Fibroblast of skin of left biceps (primary cell): ENCODE measurements at places on chromosomes 3 and 15.
A peak's percentile ranks its signal among the peaks of the same experiment; 100 is the strongest.

GRCh38 chr15:63476229-63476632 lies 28.2 kb upstream of the USP3 start:
- peak; percentile 91 for DNase-seq

GRCh38 chr15:52445553-52445952 lies 83.1 kb downstream of the MYO5A start:
- DNase-seq: no peak

DNA sequence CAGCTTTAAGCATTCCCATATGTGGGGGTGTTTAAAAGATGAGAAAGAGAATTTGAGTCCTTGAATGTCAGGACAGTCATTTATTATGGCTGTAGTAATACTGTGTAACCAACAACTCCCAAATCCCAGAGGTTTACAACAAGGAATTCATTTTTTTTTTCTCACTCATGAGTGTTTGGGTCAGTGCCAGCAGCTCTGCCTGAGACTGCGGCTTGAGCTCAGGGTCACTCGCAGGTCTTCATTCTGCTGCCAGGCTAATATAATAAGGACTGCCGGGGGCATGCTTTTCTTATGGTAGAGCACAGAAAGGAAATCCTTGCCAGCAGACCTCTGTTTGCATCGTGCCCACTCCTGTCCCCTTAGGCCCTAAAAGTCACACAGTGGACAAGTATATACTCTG lies 277.9 kb upstream of the LMCD1 start:
- peak; percentile 26 for DNase-seq

- no peak for DNase-seq
These were observed 242.1 kb upstream of the TLE3 start for GRCh38 chr15:70339571-70340493.

DNA sequence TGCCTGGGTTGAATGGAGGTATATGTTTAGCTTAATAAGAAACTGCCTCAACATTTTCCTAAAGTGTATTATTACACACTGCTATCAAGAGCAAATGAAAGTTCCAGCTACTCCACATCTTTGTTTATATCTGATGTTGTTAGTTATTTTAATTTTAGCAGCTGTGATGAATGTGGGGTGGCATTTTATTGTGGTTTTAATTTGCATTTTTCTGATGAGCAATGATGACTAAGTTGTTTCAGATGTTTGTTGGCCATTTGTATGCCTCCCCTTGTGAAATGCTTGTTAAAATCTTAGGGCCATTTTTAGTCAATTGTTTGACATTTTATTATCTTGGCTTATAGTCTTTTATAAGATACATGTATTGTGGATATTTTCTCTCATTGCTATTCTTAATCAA lies 260.4 kb upstream of the SLCO3A1 start:
- DNase-seq: peak; percentile 1

GRCh38 chr3:185280572-185281365 lies 26.9 kb upstream of the EHHADH start:
- DNase-seq: peak; percentile 17

DNA sequence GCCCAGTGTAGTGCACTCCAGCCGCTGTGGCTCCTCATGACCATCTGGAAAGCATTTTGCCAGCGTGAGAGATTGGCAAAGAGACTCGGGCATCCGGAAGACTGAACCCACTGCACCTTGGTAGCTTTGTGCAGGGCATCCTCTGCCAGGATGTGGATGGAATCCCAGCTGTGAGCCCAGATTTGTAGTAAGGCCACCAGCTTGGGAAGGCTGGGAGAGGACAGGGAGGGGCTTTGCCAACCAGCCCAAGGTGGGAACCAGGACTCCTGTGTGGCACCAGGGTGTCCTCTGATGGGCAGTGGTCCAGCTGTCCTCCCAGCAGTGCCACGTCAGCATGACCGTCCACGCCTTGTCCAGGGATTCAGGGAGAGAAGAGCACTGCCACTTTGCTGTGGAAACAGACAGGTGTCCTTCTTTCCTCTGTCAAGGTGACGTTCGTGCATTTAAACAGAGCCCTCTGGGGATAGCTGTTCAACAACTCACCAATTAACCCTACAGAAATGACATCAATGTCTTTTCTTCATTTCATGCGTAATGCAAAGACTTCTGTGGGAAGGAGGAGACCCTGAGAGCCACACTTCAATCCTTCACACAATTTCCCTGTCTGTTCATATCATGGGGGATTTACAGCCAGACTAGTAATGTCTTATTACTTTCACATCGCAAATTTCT lies 19.1 kb downstream of the KLF15 start:
- no peak for DNase-seq

DNA sequence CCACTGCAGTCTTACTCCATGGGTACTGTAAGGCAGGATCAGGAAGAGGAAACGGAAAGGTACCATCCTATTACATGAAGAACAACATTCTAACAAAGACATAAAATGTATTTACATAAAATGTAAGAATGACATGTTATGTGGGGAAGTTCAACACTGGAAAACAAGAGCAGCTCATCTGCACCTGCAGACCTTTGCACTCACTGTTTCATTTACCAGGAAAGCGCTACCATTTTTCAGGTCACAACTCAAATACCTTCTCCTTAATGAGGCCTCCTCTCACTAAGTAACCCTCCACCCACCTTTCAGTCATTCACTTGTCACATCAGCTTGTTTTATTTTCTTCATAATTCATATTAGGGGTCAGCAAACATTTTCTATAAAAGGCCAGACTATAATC lies 2.6 kb downstream of the TMCC1 start:
- DNase-seq: no peak

GRCh38 chr3:61665987-61666386 lies 104.6 kb downstream of the PTPRG start:
- no peak for DNase-seq

DNA sequence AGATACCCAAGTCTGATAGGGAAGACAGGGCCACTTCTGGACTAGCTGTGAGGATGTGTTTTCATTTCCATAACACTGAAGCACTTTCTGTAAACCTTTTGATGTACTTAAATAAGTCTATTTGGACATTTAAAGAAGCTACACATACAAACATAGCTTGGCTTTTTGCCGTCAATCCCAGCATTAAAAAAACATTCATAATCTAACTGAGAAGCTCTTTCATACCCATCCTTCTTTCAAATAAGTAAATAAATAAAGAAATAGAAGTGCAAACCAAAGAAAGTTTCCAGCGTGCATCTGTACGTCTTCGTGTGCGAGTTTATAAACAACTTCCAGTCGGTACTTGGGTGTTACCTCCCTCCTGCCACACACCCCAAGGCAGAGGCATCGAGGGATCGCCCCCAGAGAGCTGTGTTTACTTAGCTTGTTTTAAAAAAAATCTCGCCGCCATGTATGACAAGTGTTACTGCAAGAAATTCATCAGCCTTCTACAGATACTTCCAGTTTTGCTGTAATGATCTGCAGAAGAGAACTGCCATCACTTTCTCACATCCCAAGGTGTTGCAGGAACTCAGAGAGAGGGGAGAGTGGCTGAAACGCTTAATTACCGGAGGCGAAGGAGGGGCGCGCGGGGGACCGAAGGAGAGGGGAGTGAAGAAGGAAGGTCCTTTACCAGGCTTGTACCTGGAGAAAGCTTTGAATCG lies 9.0 kb upstream of the MEIS2 start:
- DNase-seq: no peak

DNA sequence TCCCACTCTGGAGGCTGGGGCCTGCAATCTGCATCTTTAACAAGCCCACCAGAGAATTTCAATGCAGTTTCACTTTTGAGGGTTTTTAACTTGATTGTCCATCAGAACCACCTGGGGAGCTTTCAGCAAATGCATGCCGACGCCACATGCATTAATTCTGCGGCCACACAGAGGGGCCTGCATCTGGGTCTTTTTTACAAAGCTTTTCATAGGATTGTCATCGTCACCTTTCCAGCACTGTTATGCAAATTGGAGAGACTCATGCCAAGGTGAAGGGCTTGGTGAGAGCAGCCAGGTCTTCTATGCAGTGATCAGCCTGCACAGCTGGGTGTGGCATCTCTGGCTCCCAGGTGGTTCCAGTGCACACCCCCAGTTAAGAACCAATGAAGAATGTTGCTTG lies 143.0 kb upstream of the CTDSPL start:
- no peak for DNase-seq

DNA sequence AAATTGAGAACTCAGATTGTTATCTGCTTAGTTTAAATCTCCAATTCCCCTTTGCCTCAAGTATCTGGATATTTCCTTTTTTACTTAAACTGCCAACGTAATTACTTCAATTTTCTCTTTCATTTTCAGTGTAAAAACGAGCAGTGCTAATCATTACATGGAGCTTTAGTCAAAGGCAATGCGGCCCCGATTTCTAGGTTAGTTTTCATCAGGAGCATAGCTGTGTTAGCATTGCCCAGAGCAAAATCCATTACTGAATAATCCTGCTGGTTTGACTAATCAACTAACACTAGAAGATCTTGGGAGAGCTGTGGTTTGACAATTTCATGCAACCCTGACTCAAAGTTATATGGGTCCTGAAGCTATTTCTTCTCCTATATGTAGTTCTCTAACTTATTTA lies 46.2 kb downstream of the ZPLD1 start:
- DNase-seq: no peak

DNA sequence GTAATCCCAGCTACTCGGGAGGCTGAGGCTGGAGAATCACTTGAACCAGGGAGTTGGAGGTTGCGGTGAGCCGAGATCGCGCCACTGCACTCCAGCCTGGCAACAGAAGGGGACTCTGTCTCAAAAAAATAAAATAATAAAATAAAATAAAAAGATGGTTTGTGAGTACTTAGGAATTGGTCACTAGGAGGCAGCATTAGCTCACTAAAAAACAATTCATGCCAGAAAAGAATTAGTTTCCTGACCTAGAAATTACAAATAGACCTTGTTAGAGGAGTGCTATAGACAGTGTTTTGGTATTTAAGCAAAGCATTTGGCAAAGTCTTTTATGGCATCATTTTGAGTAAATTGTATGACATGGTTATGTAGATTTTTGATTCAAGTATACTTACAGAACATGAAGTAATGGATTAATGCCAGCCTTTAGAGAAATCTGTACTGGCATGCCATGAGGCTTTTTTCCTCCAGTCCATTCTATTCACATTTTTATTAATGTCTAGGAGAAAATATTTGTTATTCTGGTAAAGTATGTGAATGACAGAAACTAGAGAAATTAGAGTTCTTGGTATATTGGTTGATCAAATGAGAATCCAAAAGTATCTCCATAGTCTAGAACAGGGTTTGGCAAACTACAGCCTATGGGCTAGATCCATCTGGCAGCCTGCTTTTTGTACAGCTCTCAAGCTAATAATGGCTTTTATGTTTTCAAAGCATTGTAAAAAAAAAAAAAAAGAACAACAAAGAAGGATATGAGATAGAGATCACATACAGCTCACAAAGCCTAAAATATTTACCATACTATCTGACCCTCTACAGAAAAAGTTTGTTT lies 81.6 kb downstream of the LRRC49 start:
- DNase-seq: peak; percentile 47

DNA sequence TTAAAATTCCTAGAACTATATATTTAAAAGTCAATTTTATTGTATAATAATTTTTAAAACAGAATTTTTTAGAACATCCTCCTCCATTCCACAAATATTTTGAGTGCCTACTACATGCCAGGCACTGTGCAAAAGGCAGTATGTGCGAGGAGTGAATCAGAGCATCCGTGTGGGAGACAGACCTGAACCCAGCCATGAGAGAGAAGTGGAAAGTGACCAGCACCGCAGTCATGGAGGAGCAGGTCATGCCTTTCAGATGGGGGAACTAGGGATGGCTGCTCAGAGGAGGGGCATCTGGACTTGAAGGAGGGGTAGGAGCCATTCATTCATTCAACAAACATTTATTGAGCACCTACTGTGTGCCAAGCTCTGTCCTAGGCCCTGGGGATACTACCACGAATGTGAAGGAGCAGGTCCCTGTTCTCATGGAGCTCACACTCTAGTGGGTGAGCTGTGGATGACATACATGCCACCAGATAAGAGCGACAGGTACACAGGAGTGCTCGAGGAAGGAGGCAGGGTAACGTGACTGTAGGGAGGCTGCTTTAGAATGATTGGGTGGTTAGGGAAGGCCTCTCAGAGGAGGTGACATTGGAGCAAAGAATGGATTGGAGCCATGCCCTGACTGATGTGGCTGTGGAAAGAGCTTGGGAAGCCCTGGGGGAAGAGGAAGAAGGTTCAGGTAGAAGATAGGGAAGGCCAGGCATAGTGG lies 3.1 kb upstream of the CHRNA3 start:
- DNase-seq: no peak

DNA sequence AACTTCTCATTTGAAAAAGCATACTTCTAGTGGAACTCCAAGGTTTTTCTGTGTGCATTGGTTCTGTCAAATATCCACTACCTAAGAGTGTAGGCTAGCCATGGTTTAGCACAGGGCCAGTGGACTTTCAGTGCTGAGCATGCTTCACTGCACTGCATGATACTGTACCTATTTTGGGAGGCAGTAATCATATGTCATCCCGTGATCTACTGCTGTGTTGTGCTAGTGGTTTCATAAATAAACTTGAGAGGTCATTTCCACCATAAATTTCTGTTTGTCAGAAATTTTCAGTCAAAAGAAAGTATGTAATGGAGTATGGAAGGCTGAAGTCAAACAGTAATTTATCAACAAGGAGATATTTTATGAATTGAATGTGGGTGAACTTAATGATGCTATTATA lies 203.6 kb downstream of the ROBO1 start:
- no peak for DNase-seq

DNA sequence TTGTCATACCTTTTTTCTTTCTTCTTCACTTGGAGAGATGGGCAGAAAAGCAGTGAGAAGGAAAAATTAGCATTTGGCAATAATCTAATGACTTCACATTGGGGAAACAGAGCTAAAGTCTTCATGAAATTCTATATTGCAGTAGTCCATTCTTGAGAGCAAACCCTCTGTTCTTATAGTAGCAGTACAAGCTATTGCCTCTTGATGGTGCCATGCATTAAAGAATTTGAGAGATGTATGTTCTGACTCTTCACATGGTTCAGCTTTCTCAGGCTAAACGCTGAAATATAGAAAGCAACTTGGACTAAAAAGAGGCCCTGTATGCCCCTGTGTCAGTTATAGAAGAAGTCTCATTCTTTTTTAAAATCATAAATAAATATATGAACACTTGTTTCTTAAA lies 36.0 kb downstream of the PHLDB2 start:
- no peak for DNase-seq

DNA sequence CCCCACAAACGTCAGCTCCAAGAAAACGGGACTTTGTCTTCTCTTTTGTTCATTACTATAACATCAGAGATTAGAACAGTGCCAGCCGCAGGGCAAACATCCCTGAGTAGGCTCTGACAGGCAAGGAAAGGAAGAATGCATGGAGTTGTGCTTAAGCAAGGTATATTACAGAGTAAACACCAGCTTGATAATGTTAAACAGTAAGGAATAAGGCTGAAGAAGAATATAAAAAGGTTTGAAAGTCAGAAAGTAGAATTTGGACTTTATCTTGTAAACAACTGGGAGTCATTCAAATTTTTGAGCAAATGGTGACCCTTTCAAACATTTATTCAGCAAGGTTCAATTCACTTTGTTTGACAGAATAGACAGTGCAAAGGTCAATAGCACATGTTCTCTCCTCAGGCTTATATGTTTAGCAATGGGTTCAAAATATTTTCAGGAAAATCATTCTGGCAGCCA lies 11.0 kb downstream of the GABPB1 start:
- DNase-seq: no peak
